AML-193 (cell line): ENCODE measurements at places on chromosomes 16 and 17.

DNA sequence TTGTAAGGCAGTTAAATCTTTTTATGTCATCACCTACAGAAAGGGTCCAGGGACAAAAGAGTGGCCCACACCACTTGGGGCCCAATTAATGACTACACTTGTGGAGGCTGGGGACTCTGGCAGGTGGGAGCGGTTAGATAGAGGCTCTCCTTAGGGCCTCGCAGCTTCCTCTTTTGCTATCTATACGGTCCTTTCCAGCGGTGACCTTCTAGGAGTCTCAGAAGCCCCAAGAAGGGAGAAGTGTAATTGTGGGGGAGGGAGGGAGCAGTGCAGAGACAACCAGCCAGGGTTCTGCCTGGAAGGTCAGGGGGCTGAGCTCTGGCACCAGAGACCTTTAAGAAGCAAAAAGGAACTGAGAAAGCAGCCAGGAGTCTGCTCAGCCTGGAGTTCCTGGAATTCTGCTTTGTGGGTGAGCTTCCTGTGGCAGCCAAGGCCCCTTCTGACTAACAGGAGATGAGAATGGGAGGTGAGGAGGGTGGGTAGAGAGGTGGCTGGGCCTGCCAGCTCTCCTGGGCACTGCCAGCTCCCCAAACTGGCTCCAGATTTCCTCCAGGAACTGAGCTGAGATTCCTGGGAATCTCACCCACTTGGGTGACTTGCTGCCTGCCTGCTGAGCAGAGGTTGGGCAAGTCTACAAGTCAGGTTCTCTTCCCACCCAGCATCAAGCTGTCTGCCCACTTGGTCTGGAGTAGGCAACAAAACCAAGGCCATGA, 16.3 kb upstream of the MAP3K14 start:
- DNase-seq = peak; percentile 76

DNA sequence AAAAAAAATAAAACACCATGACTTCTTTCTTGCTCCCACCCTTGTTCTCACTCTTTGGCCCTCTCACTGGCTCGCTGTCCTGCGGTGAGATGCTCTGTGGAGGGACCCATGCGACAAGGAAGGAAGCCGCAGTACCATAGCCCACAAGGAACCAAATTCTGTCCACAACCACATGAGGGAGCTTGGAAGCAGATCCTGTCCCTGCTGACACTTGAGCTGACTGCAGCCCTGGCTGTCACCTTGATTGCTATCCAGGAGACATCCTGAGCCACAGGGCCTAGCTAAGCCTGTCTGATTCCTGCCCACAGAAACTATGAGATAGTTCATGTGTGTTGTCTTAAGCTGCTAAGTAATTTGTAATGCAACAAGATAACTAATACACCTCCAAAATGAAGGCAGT, 4.8 kb upstream of the MT2A start:
- peak; percentile 28 for DNase-seq

DNA sequence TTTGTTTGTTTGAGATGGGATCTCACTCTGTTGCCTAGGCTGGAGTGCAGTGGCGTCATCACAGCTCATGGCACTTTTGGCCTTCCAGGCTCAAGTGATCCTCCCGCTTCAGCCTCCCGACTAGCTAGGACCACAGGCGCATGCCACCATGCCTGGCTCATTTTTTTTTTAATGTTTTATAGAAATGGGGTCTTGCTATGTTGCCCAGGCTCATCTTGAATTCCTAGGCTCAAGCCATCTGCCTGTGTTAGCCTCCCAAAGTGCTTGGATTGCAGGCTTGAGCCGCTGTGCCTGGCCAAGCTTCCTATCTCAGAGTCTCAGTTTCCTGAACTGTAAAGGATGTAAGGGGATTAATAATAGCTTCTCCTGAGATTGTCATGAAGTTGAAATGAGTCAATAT, 8.0 kb downstream of the SBK1 start:
- DNase-seq = no peak

GRCh38 chr16:6749698-6750097, 582.9 kb upstream of the RBFOX1 start:
- no peak for DNase-seq

- peak; percentile 49 for DNase-seq
These were observed 1.9 kb downstream of the TSEN54 start for GRCh38 chr17:75518201-75518600.

DNA sequence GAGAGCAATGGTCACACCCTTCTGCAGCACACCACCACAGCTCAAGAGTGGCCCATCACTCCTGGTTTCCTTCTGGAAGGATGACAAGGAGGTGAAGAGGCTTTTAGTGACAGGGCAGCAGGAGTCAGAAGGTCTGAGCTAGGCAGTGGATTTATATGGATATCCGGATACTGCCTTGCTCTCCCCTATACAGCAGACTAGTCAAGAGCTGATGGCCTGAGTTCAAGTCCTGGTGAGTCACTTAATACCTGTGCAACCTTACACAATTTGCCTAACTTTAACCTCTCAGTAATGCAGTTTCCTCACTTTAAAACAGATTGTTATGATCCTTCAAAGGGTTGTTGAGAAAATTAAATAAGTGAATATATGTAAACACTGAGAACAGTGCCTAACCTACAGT, 22.9 kb downstream of the MYO18A start:
- DNase-seq = no peak

DNA sequence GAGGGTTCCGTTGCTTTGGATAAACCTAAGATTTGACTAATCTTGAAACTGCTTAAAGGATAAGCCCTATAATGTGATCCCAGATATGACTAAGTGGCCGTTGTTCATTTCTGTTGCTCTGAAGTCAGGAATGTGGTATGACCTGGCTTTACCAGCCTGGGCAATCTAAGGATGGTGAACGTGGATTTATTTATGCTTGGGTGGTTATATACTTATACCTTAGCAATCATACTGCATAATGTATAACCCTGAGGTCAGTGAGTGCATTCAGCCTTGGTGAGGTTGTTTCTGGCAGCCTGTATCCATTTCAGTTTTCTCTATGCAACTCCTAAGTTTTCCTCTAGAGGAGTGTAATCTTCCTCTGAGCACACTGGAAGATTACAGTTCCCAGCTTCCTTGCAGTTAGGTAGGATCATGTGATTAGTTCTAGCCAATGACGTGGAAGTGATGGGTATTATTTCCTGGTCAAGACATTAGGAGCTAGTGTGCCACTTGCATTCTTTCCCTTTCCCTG, 41.9 kb downstream of the FTO start:
- no peak for DNase-seq

DNA sequence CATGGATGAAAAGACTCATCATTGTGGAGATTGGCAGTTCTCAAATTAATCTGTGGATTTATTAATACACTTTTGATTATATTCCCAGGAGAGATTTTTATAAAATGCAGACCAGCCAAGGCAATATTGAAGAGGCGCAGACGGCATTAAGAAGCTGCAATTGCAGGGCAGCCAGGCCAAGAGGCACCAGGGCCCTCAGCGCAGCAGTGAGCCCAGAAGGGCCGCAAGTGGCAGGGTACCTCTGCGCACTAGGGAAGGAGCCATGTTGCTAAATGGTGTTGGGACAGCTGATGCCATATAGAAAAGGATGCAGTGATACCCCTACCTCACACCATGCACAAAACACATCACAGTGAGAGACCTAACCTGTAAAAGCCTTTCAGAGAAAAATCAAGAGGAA, 36.6 kb upstream of the CHMP6 start:
- no peak for DNase-seq

DNA sequence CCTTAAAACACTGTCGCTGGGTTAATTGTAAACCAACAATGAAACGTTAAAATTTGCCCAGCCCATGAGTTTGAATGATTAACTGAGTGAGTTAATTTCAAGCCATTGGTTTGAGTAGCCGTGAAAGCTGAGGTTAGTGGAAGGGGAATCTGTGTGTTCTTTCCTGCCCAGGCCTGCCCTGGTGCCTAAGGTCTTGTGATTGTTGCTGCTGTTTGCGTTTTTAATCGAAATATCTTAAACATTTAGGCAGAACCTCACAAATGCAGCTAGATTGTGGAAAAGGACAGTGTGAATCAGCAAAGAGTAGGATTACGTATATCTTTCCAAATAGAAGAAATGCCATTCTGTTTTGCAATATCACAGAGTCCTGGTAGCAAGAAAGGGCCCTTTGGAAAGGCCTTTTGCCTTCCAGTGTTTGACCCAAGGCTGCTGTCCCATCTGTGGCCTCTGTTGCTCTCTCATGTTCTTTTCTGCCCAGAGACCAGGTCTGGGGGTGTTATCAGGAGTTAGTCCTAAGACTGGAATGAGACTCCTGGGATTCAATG, 113.8 kb downstream of the MSI2 start:
- peak; percentile 65 for DNase-seq

DNA sequence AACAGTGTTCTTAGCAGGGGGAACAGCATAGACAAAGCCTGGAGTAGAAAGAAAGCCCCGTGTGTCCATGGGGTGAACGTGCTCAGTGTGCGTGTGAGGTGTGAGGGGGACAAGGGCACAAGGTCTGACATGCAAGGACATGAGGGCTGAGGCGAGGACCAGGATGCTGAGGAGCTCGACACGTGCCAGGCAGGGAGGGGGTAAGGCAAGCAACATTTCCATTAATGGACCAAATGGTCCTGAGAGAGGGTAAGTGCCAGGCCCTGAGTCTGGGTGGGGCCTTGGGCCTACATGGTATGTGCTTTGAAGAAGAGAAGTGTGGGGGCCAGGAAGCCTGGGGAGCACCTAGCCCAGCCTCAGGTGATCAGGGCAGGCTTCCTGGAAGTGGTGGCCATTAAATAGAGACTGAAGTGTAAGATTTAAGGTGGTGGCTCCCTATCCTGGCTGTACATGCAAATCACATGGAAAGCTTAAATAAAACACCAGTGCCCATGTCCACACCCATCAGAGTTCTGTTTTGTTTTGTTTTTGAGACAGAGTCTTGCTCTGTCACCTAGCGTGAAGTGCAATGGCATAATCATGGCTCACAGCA, 29.3 kb downstream of the ADCY7 start:
- no peak for DNase-seq

- DNase-seq = no peak
These were observed 1736.9 kb downstream of the TP53TG3F start for GRCh38 chr16:35196313-35196712.

- DNase-seq = no peak
These were observed 5.8 kb upstream of the ALDH3A1 start for GRCh38 chr17:19753661-19754463.

GRCh38 chr17:44409309-44410028, 20.0 kb upstream of the ITGA2B start:
- no peak for DNase-seq

DNA sequence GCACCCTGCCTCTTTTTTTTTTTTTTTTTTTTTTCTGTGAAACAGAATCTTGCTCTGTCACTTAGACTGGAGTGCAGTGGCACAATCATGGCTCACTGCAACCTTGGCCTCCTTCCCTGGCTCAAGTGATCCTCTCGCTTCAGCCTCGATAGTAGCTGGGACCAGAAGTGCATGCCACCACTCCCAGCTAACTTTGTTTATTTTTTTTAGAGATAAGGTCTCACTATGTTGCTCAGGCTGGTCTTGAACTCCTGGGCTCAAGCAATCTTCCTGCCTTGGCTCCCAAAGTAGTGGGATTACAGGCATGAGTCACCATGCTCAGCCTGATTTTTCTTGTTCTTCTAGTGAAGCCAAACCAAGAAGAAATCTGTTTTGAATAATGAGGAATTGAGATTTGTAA, 25.0 kb downstream of the CDK12 start:
- no peak for DNase-seq

DNA sequence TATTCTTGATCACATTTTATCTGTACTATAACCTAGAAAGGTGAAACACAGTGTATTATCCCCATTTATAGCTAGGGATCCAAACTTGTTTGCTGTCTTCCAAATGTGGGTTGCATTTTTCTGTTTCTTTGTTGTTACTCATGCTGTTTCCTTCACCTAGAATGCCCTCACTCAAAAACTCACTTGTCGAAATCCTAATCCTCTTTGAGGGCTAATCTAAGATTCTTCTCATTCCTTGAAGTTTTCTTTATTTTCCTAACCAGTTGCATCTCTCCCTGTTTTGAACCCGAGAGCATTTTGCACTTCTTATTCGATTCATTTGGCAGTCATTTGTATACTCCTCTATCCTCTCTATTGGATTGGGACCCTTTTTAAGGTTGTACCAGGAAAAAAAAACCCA, 9.6 kb downstream of the CALCOCO2 start:
- no peak for DNase-seq

- no peak for DNase-seq
These were observed 3.2 kb downstream of the THRA start for GRCh38 chr17:40065769-40066510.

GRCh38 chr16:24282141-24282540, 26.0 kb downstream of the CACNG3 start:
- DNase-seq = no peak
